ENCODE measurements at places on chromosomes 5 and 9.
A peak's percentile ranks its signal among the peaks of the same experiment; 100 is the strongest.

DNA sequence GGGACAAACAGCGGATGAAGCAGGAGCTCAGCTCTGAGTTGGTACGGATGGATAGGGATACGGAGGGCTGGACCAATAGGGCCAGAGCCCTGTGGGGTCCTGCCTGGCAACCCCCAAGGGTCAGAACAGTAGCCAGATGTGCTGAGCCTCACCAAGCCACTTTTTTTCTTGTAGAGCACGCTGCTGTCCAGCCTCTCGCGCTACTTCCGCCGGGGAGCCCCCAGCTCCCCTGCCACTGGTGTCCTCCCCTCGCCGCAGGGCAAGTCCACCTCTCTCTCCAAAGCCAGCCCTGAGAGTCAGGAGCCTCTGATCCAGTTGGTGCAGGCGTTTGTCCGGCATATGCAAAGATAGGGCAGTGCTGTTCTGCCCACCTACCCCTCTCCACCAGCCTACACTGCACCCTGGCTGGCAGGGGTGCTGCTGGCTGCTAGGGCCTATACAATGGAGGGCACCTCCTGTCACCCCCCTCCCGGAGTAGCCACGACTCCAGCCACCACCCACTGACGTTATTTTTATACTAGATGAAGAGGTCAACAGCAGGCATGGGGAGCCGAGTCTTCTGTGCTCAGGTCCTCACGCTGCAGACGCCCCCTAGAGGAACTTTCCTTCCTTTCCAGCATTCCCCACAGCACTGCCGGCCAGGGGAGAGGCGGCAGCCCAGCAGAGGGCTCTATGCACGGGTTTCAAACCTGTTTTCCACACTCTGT lies 21.6 kb downstream of the SH3GLB2 start:
- peak; percentile 93 for DNase-seq

DNA sequence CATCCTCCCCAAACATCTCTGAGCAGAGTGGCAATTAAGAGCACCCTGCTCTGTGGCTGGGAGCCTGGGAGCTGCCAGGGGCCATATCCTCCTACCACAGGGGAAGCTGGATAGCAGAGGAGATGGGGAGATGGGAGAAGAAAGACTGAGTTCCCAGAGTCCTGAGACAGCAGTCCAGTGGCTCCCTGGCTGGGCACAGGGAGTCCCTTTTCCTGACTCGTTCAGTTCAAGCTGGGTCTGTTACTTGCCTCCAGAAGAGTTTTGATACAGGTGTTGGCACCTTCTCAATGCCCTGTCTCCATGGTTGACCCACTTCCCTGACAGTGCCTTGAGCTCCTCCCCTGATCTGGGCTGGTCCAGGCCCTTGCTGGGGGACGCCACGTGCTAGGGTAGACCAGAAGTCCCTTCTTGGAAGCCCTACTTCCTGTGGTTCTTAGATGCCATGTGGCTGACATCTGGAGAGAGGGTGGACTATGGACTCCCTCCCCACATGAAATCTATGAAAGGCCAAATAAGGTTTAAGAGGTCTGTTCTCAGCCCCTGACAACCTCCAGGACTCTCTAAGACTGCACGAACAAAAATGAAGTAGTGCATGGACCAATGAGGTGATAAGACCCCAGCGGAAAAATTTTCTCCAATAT lies 166.2 kb downstream of the AUH start:
- no peak for DNase-seq

- peak; percentile 15 for DNase-seq
These were observed 65.9 kb downstream of the PRDM6 start for GRCh38 chr5:123154886-123155445.

DNA sequence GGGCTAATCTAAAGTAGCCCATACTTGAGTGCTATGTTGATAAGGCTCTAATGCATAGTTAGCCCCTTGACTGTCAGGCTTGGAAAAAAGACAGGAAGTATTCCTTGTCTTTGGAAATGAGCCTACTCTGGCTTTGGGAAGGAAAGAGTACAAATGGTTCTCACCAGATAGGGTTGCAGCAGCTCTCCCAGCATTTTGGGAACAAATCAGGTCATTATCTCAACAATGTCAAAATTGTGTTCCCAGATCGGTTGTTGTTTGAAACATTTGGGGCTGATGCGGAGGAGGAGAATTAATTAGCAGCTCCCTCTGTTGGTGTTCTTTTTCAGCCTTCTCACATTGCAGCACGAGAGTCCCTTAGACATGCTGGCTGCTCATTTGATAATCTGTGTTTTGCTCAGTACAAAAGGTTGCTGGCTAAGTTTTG lies 294.7 kb upstream of the DMRT1 start:
- DNase-seq: no peak

GRCh38 chr5:65482736-65483545 lies 1.2 kb upstream of the ADAMTS6 start:
- DNase-seq: peak; percentile 21

GRCh38 chr5:123151227-123151909 lies 62.3 kb downstream of the PRDM6 start:
- no peak for DNase-seq

DNA sequence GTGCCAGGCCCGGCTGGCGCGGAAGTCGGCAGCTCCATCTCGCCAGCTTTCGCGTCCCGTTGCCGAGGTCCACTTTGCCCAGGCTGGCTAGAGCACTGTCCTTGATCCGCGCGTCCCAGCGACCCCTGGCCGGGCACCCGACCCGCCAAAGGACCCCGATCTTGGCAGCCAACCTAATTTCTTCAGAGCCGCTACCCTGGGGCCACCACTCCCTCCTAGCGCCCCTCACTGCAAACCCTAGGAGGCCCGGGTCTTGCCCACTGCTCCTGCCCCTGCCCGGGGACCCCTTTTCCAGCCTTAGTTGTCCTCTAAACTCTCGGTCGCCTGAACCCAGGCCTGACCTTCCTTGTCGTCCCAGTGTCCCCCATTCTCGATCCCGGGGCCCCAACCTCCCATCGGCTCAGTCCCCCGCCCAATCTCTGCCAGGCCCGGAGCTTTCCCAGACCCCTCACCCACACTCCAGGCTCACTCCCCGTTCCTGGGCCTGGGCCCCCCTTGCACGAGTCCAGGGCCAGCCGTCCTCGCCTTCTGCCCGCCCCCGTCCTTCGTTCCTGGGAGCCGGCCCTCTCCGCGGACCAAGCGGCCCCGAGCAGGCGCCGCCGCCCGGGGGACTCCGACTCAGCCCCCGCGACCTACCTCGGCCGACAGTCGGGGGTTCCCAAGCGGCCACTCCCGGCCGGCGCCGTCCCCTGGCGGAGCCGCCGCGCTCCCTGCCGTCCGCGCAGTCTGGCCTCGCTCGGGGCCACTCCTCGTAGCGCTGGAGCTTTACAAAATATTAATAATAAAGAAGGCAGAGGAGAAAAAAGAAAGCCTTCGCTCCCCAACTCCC lies 701 bp upstream of the LMX1B start:
- no peak for DNase-seq

DNA sequence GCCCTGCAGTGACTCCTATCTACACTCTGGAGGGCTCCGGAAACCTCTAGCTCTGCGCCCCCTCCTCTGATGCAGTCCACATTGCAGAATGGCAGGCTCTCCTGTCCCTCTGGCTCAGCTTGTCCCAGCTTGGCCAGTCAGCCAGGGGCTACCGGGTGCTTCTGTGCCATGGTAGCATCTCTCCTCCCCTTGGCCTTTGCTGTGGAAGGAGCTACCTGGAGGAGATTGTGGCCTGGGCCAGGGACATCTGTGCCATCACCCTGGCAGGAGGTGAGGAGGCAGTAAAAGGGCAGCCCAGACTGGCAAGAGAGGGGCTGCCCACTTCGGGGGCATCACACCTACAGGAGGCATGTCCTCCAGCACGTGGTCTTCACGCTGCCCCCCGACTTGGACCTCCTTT lies 38.1 kb upstream of the FCN1 start:
- no peak for DNase-seq

All from AG20443 (cell line).